ENCODE measurements at places on chromosomes 3 and 15.

DNA sequence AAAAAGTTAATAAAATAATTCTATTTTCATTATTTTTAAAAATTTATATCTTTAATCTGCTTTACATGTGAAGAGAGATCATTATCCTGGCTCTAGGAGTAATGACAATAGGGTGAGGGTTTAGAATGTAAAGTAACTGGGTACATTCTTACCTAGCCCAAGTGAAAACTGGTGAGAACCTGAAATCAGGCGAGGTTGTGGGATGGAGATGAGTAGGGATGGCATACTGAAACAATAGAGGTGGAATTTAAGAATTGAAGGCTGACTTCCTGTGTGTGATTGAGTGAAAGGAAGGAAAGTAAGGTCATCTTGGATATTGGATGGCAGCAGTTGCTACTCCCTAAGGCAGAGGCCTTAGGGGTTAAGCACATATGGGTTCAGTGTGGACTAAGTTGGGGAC lies 82.7 kb downstream of the MYRIP start:
- DNase-seq, result no peak

- no peak for DNase-seq
These were observed 178.7 kb downstream of the THRB start for GRCh38 chr3:24315971-24316370.

GRCh38 chr3:100089812-100090668 lies 24.3 kb downstream of the FILIP1L start:
- no peak for DNase-seq

GRCh38 chr15:93040288-93041158 lies 48.5 kb downstream of the RGMA start:
- DNase-seq, result no peak

DNA sequence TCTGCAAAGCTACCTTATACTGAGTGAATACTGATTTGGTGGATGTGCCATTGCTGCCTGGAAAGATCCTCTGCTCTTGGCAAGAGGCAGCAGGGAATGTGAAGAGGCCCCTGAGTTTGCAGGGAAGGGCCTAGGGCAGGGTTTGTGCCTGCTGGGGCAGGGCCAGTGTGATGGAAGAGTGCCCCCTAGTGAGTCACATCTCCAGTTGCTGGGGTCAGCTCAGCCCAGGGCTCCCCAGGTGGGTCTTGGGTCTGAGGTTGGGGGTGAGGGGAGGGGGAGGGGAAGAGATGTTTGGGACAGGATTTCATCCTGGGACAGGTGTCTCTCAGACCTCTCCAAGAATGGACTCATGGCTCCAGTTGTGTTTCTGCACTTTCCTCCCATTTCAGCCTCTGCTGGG lies 4.1 kb upstream of the AMOTL2 start:
- no peak for DNase-seq

GRCh38 chr3:41026394-41027177 lies 172.7 kb upstream of the CTNNB1 start:
- DNase-seq, result no peak

DNA sequence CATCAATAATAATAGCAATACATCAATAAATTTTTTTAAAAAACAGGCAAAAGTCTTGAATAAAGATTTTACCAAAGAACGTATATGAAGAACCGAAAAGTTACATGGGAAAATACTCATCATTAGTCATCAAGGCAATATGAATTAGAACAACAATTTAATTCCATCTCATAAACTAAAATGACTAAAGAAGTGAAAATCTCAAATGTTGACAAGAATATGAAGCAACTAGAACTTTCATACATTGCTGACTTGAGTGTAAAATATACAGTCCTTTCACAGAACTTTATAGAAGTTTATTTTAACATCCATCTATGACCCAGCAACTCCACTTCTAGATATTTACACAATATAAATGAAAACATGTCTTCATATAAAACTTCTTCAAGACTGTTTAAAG lies 35.3 kb upstream of the ABHD10 start:
- no peak for DNase-seq

- no peak for DNase-seq
These were observed 209.8 kb downstream of the GAP43 start for GRCh38 chr3:115833074-115833473.

- no peak for DNase-seq
These were observed 17.5 kb upstream of the ZBTB20 start for GRCh38 chr3:115164374-115165221.

DNA sequence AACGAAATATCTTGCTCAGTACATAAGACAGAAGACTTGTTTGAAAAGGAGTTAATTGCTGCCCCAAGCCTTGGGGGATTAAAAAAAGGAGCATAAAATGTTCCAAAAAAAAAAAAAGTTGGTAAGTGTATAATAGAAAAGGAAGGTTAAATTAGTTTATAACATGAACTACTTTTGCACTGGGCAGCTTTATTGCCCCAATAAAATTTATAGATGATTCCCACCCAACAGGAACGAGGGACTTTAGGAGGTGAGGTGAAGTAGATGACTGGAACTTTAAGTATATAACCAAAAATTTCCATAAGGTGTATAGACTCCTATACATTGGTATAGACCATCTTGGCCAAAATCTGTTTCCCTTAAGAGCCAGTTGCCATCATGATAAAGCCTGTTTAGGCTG lies 14.8 kb downstream of the PPP2R3A start:
- no peak for DNase-seq

DNA sequence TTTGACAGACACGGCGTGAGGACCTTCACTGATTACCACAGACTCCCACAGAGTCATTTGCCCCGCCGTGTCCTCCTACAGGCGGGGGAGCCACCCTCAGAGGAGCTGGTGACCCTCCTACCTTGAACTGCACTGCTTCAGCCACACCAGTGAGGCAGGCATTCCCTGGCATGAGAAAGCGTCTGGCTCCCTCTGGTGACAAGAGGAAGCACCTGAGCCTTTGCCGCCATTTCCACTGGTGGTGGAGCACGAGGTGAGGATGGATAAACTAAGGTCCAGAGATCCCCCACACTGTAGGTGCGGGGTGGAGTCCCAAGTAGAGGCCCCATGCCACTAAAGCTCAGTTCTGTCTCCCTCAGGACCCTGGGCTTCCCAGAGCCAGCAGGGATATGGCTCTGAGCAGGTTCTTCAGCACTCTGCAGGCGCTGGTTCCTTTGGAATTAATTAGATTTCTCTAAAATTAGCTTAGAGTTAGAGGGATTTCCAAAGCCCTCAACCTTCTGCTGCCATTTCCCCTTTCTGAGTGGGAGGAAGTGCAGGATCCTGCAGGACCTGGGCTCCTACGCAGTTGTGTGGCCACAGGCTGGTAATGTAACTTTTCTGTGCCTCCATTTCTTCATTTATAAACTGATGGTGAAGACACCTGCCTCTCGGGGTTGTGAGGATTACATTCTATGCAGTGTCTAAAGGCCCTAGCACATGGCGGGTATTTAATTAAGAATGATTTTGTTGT lies 224.0 kb downstream of the SLCO3A1 start:
- DNase-seq, result peak; percentile 8

- DNase-seq, result no peak
These were observed 648 bp downstream of the AMIGO3 start for GRCh38 chr3:49718858-49719213.

DNA sequence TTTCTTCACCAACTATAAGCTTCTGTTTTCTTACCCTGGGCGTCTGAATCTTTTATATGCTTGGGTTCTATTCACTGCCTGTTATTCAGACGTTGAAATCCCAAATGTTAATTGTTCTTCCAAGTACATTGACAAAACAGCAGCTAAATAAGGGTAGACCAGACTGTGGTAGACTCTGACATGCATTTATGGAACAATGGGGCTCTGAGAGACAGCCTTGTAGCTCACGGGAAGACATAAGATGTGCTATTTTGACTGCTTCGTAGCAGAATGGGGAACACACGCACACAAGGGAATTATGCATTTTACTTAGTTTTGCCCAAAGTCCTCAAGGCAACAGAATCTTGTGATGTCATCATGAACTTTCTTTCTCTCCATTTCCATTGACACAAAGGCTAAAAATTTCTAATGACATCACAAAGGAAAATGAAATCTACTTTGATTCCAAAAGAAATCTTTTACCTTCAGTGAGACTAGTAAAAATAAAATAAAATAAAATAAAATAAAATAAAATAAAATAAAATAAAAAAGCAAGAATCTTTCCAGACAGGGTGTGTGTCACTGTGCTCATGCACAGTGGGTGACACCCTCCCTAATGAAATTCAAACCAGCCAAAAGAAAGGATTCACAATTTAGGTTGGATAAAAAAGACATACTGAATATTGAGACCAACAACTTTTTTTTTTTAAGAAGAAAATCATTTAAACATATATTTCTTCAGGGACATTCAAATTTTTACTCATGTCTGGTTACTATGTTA lies 346.6 kb downstream of the ZBTB20 start:
- no peak for DNase-seq

- DNase-seq, result no peak
These were observed 281.6 kb upstream of the TMCO5A start for GRCh38 chr15:37652646-37653417.

DNA sequence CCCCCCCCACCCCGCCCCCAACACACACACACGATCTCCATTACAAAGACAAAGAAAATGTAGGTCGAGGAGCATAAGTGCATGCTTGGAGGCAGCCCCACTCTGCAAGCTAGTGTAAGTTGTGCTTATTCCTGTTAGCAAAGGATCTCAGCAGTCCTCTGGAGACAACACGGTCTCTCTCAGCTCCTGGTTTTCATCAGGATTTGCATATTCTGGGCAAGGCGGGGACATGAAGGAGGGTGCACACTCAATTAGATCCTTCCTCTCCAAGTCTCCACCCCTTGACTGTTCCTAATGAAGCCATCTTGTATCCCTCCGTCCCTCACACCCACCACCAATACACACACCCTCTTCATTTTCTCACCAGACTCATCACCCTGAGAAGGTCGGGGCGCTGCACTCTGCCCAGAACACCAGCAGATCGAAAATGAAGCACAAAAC lies 63.8 kb downstream of the MRPL46 start:
- DNase-seq, result no peak

- DNase-seq, result no peak
These were observed at the start of gene SLC28A2 for GRCh38 chr15:45251888-45252287. SLC28A2 (plus strand) TSS chr15:45252234; CDS start chr15:45253216, 982 bp downstream.

GRCh38 chr15:77494073-77494867 lies 73.6 kb downstream of the HMG20A start:
- no peak for DNase-seq

- DNase-seq, result no peak
These were observed 14.1 kb downstream of the ZXDC start for GRCh38 chr3:126461450-126462070.

DNA sequence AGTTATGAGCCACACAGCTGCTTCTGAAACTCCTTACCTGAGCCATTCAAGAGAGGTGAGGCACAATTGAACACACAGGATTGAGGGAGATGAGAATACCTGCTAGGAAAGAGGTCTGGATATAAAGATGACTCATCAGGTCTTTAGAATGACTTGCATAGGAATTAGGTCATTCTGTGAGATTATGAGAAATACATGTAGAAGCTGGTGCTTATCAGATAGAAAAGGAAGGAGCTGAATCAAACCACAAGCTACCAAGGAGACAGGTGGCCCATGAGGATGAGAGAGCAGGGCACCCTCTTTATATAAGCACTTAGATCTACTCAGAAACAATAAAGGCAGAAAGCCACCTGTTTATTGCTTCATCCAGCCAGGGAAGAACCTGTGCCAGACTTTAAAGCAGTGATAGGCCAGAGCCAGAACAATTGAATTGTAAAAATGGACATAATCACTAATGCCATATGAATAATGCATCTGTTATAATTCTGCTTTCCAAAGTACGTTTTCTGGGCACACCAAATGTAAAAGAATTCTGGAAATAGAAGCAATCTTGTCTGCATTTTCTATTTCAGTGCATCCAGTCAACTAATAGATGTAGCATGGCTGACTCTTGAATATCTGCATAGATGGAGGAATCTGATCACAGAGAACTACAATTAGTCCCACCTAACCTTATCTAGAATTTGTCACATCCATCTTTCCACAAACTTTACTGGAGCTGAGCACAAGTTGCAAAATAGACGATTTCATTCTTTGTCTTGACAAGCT lies 74.9 kb downstream of the PIK3R4 start:
- no peak for DNase-seq

GRCh38 chr3:24377218-24377993 lies 117.2 kb downstream of the THRB start:
- no peak for DNase-seq

DNA sequence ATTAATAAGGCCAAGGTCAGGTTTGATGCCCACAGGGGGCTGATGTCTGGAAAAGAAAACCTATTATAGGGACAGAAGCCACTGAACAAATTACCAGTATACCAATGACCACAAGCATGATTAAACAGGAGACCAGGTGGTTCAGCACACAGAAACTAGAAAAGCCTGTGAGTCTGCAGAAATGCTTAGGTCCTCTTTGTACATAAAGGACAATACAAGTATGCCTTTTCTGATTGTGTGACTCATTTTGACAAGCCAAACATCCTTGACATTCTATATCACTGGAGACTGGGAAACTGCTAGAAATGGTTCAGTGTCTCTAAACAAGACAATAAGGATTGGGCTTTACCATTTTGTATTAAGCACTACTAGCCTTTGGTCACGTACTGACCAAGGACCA lies 113.2 kb upstream of the MYO5C start:
- no peak for DNase-seq

- no peak for DNase-seq
These were observed 42.0 kb downstream of the MYO1E start for GRCh38 chr15:59330649-59331048.

DNA sequence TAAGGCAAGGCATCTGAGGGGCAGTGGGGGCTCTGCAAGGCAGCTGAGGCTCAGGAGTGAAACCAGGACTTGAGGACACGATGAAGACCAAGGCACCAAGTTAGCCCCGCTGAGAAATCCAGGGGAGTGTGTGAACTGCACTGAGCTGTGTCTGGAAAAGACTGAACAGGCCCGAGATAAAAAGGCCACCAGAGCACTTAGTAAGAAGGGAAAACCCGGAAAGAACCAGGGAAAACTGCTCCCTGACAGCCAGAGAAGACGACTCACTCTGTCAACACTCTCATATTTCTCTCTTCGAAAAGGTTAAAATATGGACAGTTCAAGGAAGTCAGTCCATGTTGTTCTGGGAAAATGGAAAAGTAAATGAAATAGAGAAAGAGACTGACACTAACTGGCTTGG lies 109.0 kb downstream of the SEC22A start:
- no peak for DNase-seq

DNA sequence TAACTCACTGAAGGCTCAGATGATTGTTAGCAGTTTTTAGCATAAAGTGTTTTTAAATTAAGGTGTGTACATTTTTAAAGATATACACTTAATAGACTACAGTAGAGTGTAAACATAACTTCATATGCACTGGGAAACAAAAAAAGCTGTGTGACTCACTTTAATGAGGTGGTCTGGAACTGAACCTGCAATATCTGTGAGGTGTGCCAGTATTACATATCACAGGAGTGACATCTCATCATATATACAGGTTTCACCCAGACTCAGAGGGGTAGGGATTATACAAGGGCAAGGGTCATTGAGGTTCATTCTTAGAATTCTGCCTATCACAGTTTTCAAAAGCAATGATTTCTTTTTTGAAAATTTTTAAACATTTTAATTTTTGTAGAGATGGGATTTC lies 7.3 kb upstream of the SNRK start:
- no peak for DNase-seq

Measured in NCI-H748 treated with DMSO at 0.1 percent for 48 hours (cell line).